Osteocyte (in vitro differentiated cells): ENCODE measurements at places on chromosomes 3 and 15. TPM values are rescaled to one million over a fixed set of nuclear protein-coding genes. Genes with fewer than 3 reads are reported as not detected.

DNA sequence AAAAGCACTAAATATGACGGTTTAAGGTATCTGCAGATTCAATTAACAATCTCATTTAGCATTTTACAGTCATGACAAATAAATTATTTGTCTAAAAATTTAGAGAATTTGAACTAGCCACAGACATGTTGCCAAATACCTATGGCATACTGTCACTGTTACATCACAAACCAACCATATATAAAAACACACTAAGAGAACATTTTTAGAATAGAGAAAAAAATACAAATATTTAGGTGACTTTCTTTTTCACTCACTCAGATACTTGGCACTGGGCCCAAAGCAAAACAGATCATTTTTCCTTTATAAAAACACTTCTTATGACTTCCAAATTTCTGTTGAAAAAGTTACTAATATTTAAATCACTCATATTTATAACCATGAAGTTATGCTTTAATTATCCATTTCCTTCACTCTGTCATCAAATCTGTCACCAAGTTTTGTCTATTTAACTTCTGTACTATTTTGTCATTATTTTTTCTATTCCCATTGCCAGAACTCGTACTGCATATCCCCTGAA is 644.7 kb downstream of the OTOL1 start:
- no peaks in the 10 kb centered on the region for H3K27me3 ChIP-seq
- no peaks in the 10 kb centered on the region for H3K36me3 ChIP-seq
- peak overlapping the region; percentile 65 for H3K27ac ChIP-seq
- DNase-seq: no peak
- peak overlapping the region; percentile 0 for H3K4me3 ChIP-seq

The MOBP gene
- total RNA-seq: not detected in 2 replicates

DNA sequence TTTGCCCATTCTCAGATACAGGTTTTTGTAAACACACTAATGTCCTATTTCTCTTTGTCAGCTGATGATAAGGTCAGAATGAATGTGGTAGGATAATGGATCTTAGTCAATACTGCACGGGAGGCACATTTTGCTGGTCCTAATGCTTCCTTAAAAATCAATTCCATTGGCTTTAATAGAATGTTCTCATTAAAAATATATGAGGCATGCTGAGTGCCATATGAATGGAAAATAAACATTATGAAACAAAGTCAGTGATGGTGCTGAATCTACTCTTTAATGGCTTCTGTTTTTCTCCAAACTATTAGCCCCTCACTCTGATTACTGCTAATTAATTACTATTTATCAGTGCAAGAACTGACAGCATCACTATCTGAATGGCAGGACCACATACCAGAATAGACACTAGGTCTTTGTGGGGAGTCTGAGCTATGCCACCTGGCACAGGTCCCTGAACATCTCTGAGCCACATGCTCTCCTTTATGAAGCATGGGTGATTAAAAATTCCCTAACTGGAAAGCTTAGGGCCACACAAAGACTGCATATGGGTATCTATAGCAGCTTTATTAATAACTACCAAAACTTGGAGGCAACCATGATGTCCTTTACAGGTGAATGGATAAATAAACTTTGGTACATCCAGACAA is 278.9 kb downstream of the MEX3B start:
- no peaks in the 10 kb centered on the region for H3K4me1 ChIP-seq
- no peaks in the 10 kb centered on the region for H3K36me3 ChIP-seq

GRCh38 chr3:167668651-167669050 is 14.9 kb upstream of the WDR49 start:
- H3K27me3 ChIP-seq: no peaks in the 10 kb centered on the region
- H3K4me1 ChIP-seq: no peaks in the 10 kb centered on the region
- H3K27ac ChIP-seq: no peak overlapping the region
- peaks cover 6% of the 10 kb centered on the region for H3K36me3 ChIP-seq
- H3K4me3 ChIP-seq: no peak overlapping the region
- no peak for DNase-seq

GRCh38 chr15:31178705-31179104 is 77.2 kb upstream of the TRPM1 start:
- H3K36me3 ChIP-seq: peaks cover 3% of the 10 kb centered on the region
- H3K4me1 ChIP-seq: no peaks in the 10 kb centered on the region
- peaks cover 32% of the 10 kb centered on the region for H3K27me3 ChIP-seq
- peak; percentile 19 for DNase-seq
- no peak overlapping the region for H3K4me3 ChIP-seq
- no peak overlapping the region for H3K27ac ChIP-seq

GRCh38 chr3:25153561-25153960 is 274.5 kb upstream of the RARB start:
- H3K4me3 ChIP-seq: no peak overlapping the region
- no peaks in the 10 kb centered on the region for H3K36me3 ChIP-seq
- no peak for DNase-seq
- no peak overlapping the region for H3K27ac ChIP-seq
